ENCODE measurements at places on chromosomes 16 and 17.

GRCh38 chr17:78890498-78890897 lies 12.5 kb downstream of the CEP295NL start:
- DNase-seq: no peak

- no peak for DNase-seq
These were observed 45.0 kb downstream of the NLRP1 start for GRCh38 chr17:5539286-5539685.

DNA sequence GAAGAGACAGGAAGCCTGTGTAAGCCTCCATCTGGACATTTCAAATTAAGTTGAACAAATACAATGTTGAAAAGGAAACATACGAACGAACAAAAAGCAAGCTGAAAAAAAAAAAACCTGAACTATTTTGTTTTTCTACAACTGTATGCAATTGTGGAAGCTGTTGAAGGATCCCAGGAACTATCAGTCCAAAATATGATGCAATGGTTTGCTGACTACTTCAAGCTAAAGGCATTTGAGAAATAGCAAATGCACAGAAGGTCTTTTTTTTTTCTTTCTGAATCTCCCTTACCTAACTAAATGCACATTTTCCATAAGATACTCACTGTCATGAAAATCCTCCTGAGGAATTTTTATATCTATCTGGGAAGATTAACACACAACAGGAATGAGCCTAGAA lies 40.2 kb downstream of the MAF start:
- no peak for DNase-seq

GRCh38 chr17:77210331-77210730 lies 69.6 kb downstream of the SEC14L1 start:
- no peak for DNase-seq

DNA sequence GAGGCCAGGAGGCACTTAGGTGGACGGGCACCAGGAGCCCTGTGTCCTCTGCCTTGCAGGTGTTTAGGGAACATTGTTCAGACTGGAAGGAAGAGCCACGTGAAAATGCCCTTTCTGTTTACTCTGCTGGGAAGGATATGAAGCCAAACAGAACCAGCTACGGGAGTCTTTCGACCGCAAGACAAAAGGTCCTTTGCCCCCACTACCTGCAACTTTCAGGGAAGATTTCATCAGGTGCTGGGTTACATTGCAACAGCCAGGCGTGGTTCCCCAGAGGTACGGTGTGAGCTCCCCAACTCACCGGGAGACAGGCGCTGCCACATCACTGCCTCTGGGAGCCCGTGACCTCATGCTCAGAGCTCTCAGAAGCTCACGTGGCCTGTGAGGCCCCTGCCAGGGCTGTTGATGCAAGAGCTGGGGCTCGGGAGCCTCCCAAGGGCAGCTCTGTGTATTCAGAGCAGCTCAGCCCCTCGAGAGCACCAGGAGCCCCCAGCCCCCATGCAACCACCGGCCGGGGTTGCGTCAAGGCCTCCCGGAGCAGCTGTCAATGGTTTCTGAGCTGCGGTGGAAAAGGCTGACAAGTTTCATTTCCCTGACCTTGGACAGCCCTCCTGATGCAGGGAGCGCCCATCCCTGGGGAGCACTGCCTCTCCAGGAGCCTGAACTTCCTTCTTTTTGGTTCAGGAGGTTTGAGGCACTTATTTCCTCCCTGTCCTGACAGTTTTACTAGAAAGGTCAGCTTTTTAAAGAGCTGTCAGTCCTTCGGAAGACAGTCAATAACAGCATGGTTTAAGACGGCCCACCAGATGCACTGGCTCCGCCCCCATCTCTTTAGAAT lies 42.1 kb downstream of the TBC1D16 start:
- DNase-seq: peak; percentile 60

DNA sequence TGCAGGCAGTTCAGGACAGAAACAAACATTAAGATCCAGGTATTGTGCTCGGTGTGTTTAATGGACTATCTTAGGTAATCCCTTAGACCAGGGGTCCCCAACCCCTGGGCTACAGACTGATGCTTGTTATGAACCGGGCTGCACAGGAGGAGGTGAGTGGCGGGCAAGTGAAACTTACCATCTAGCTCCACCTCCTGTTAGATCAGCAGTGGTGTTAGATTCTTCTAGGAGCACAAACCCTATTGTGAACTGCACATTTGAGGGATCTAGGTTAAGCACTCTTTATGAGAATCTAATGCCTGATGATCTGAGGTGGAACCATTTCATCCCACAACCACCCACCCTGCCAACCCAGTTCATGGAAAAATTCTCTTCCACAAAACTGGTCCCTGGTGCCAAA lies 37.8 kb upstream of the ASIC2 start:
- no peak for DNase-seq
